ENCODE measurements at places on chromosomes 5 and 9.

- no peak for DNase-seq
These were observed 124.2 kb upstream of the GAS1 start for GRCh38 chr9:87071473-87071872.

- no peak for DNase-seq
These were observed 337.1 kb upstream of the PANK3 start for GRCh38 chr5:168916266-168916665.

DNA sequence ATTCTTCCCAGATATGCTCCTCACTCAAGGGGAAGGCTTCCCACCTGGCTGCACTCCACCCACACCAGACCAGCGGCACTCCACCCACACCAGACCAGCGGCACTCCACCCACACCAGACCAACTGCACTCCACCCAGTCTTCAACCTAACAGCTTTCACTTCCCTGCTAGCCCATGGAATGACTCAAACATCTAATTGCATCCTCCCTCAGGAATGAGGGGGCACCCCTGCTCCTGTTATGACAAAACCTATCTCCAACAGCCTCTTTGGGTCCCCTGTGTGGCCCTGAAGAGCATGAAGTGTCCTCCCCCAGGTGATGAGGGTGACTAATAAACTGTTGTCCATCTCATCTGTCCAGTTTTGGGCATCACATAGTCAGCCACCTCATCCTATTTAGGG is 556.6 kb upstream of the TUSC1 start:
- DNase-seq = no peak

GRCh38 chr9:77892171-77892570 is 139.4 kb downstream of the GNAQ start:
- DNase-seq = no peak

GRCh38 chr5:10304932-10305331 is 2.8 kb downstream of the CMBL start:
- peak; percentile 37 for DNase-seq

DNA sequence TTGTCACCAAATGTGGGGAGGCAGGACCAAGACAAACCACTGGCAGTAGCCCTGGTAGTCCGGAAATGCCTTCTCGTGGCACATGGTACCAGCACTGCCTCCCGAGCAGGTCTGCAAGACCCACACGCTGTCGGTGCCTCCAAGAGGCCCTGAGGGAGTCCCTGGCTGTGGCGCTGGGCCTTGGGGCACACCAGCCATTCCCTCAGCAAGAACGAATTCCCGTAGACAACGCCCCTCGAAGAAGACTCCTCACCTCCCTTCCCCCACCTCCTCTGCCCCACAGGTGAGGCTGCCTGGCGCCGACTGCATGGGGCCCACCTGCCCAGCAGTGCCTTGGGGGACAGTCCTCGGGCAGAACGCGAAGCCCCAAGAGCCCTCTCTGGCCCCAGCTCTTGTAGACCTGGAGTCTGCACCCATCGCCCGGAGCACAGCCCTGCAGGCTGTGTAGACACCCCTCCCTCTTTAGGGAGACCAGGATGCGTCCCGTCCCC is 56.0 kb downstream of the EXD3 start:
- no peak for DNase-seq

GRCh38 chr9:38670542-38671371 is 49.2 kb downstream of the FAM240B start:
- no peak for DNase-seq
